ENCODE measurements at places on chromosomes 3 and 15. TPM values are rescaled to one million over a fixed set of nuclear protein-coding genes. Genes with fewer than 3 reads are reported as not detected.

Gene BCHE
- 4.0 TPM for total RNA-seq

Gene PIGZ
- total RNA-seq: 7.5 TPM

Gene DGKG
- total RNA-seq: 7.3 TPM

Gene CYP8B1
- 2.8 TPM for total RNA-seq

Gene STRIT1
- total RNA-seq: 0.72 TPM

Gene TBL1XR1
- 137 TPM for total RNA-seq

Gene HDC
- 11.7 TPM for total RNA-seq

Gene MAP6D1
- total RNA-seq: 1.1 TPM

Gene MESP2
- 0.75 TPM for total RNA-seq

Gene CCR9
- total RNA-seq: 0.23 TPM

Gene SKOR1
- 0.43 TPM for total RNA-seq

Gene SCAANT1
- total RNA-seq: not detected

Gene TNFAIP8L3
- 4.2 TPM for total RNA-seq
